Gastroesophageal sphincter (tissue), 4 donors: ENCODE measurements at places on chromosomes 4 and X.
A peak's percentile ranks its signal among the peaks of the same experiment; 100 is the strongest.

- ATAC-seq = no peak
Measured at GRCh38 chr4:138897811-138898226, 117.8 kb upstream of the NOCT start.

GRCh38 chr4:10011885-10012284 lies 9.4 kb downstream of the SLC2A9 start:
- no peak for ATAC-seq

DNA sequence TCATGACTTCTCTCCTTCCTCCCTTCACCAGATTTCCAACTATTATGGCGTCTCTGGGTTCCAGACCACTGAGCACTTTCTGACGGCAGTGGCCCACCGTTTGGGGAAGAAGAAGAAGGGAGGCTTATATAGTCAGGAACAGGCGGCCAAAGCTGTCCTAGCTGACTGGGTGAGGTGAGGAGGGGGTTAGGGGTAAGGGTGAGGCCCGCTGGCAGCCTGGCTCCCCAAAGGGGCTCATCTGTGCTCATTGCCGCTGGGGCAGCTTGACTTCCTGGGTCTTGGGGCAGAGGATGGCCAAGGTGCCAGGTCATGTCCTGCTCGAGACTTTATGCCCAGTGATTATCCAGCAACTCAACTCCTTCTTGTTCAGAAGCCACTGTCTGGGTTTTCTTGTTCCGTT lies 21.8 kb downstream of the GNL3L start:
- ATAC-seq = no peak

DNA sequence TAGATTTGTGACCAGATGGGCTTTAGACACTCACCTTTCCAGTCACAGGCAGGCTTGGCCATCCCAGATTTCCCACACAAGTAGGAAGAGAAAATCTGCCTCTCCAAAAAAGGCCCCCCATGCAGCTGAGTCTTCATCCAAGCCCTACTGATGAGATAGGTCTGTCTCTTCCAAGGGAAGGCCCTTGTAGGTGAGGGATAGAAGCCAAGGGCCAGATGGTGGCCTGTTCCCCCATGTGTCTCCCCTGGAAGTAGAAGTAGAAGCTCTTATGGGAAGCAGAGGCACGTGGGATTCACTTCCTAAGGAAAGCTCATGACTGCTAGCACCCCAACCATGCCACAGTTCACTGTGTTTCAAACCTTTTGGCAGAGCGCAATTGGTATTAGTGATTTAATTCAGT lies 81.5 kb downstream of the REPS2 start:
- ATAC-seq = no peak

GRCh38 chr4:44871133-44871532 lies 144.8 kb upstream of the GNPDA2 start:
- ATAC-seq = no peak

- ATAC-seq = no peak
Measured at GRCh38 chr4:168860827-168861226, 149.2 kb downstream of the CBR4 start.

DNA sequence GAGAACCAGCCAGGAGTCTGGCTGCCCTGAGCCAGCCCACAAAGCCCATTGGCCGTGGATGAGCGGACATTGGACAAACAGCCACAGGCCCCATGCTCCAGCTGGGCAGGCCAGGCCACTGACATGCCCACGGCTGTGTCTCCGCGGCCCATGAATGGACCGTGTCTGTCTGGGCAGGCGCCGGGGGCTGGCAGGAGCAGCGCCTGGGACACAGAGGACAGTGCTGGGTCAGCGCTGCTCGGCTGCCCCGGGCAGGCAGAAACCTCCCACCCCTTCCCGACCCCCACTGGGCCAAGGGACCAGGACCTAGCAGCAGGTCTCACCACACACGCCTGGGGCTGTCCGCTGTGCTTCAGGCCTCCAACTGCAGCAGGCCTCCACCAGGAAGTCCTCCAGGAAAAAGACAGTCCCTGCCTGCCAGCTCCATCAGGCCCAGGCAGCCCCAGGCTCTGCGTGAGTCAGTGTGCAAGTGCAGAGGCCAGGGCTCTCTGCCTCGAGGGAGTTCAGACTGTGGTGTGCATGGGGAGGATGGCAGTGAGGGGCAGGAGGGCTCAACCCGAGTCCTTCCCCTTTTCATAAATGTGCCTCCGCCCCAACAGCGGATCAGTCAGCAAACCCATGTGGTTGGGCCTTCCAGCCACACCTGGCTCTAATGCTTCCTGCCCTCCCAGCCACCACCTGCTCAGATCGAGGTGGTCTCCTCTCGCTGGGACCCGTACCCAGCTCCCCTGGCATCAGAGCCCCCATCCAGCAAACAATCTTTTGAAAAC lies 17.2 kb upstream of the FGFR3 start:
- no peak for ATAC-seq

- ATAC-seq = no peak
Measured at GRCh38 chr4:3366893-3367775, 74.3 kb downstream of the RGS12 start.

DNA sequence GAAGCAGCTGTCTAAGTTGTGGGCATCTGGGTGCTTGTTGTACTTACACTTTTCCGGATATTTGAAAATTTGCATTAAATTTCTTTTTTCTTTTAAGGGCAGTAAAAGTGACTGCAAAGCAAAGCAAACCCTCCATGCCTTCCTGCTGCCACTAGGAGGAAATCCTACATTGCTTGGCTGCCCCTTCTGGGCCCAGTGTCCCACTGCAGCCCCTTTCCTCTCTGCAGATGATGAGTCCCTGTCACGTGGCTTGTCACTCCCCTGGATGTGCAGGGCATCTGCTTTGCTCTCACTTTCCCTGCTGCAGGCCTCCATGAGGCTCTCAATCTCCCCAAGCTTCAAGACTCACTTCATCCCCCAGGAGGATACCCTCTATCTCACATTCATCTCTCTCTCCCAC lies 12.7 kb downstream of the TSR2 start:
- no peak for ATAC-seq

DNA sequence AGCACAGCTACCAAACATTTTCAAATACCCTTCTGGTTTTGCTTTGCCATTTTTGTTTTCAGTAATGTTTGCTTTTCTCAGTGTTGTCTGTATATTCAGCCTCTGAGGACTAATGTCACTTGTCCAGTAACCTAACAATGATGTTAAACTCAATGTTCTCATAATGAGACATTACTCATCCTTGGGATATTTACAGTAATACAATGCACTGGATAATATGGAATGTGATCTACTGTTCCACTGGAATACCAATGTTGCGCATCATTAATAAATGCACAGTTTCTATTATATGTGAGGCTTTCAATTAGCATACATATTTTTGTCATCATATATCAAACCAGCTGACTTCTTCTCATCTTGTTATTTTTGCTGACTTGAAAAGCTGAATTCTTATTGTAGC lies 259.1 kb downstream of the SH2D1A start:
- no peak for ATAC-seq

- no peak for ATAC-seq
Measured at GRCh38 chrX:131565909-131566308, 22.0 kb downstream of the OR13H1 start.

GRCh38 chrX:143536176-143536575 lies 18.9 kb upstream of the SPANXN3 start:
- ATAC-seq = no peak

DNA sequence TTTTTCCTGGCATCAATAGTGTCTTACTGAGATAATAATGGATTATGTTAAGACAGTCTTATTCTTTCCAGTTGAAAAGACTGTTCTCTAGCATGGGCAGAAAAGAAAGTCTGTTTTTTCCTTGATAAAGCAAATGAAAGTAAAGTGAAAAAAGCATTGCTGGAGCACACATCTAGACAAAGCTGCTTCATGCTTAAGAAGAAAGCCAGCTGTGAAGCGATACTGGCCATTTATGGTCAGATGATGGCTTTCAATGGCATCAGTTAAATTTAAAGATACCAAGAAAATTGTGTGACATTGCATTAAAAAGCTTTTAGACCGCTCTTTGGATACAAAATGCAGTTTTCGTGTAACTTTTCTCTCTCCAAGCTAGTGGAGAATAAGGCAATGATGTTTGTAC lies 242.1 kb upstream of the TRAM1L1 start:
- no peak for ATAC-seq

DNA sequence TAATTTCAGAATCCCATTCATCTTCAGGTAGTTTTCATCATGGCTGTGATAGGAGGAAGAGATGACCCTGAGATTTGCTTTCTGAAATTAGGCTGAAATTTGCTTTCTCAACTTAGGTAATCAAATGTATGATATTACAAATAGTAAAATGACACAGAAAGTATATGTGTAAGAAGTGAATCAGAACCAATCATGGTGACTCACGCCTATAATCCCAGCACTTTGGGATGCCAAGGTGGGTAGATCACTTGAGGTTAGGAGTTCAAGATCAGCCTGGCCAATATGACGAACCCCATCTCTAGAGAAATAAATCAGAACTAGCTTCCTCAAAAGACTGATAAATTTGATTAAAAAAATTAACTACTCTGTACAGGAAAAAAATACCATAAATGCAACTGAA lies 555.4 kb downstream of the STPG2 start:
- no peak for ATAC-seq

GRCh38 chrX:2689773-2690666 lies 1.1 kb upstream of the CD99 start:
- no peak for ATAC-seq

DNA sequence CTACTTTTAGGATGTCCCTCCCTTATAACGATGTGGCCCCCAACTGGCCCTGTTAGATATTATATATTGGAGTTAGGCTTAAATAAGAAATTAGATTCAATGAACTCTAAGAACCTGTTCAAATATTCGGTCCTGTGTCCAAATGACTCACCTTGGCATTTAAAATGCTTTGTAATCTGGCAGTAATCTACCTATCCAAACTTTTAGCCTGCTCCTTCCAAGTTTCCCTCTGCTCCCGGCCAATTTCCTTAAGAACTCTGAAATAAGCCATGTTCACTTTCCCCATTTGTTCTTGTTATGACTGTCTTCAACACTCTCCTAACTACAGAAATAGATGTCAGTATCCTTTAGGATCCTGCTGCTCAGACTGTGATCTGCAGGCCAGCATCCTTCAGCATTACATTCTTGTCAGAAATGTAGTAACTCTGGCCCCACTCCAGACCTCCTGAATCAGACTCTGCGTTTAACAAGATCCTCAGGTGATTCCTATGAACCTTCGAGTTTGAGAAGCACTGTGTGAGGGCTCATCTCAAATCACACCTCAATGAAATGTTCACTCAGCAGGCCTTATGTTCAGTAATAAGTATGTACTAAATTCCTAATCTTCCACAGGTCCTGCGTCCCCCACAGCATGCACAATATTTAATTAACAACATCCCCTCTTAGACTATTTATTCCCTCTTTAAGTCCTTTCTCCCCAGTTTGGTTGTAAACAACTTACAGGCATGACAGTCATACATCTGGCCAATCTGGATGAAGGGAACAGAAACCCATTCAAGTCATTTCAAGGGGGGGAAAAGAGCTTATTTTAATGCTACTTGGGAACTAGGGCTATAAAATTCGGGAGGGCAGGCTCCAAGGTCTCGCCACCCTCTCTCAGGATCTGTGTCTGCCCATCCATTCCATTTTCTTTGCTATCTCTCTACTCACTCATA lies 3.0 kb downstream of the ATP8A1 start:
- no peak for ATAC-seq

DNA sequence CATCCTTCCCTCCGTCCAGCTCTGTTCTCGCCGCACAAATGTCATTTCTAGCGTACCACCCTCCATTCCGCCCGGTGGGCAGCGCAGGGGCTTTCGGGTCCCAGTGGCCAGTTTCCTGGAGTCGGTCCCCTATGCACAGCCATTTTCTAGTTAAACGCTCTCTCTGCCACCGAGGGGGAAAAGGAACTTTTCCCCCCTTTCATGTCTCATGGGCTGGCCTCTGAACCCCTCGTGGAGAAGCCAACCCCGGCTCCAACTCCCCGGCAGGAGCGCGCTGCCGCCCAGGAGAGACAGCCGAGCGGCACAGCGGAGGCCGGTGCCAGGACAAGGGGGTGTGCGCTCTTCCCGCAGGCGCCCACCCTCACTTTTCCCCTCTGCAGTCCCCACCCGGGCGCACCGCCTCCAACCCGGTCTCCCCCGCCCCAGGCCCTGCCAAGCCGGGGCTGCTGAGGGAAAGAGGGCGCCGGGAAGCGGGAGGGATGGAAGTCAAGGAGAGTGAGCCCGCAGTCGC lies 662 bp downstream of the APBB2 start:
- peak; percentile 1 for ATAC-seq

DNA sequence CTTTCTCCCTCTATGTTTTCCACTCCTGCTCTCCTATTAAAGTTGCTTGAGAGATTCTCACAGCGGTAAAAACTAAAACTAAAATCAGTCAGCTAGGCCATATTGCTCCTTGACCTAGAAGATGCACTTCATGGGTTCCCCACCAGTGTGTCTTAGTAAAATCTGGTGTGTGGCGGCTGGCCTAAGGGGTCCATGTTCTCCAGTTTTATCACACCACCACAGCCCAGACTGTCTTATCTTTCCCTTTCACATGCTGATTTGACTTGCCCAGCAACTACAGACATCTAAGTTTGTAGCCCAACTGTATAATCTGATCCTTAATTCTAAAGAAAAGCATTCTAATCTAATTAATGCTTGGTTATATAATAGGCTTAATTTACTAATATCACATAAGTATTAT lies 68.0 kb downstream of the ATP8A1 start:
- no peak for ATAC-seq

DNA sequence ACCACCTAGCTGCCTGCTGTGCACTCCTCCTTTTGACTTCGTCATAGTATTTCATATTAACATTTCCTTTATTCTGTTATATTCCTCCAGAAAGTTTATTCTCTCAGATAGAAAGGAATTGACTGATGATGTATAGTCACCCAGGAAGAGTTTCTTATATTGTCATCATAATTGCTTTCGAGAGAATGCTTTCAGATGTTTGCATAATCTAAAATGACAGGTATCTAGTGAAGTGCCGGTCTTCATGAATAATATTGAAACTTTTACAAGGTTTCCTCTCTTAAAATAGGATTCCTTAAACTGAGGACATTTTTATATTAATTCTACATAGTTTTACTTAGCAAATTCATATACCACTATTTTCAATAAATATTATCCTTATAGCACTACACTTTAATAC lies 10.1 kb downstream of the SEC24D start:
- no peak for ATAC-seq

GRCh38 chr4:81527115-81527514 lies 55.4 kb upstream of the RASGEF1B start:
- no peak for ATAC-seq

DNA sequence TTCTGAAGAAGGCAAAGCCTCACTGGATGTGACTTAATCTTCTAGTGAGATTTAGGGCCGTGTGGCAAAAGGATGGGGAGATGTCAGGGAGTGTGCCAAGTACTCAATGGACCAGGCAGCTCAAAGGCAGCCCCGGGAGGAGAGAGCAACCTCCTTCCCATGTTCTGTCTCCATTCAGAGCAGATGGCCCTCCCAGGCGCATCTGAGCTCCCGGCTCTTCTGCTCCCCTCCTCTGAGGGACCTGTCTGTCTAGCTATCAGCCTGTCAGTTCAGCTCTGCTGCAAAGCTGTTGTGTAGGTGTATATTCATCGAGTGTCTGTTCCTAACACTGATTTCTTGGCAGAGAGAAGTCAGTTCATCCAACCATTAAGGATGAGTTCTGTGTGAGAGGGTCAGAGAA lies 10.9 kb upstream of the PORCN start:
- no peak for ATAC-seq

GRCh38 chr4:22187203-22187820 lies 238.7 kb upstream of the KCNIP4 start:
- no peak for ATAC-seq
